ENCODE measurements at places on chromosomes 3 and 15.

GRCh38 chr3:11604139-11604892 is 39.4 kb downstream of the VGLL4 start:
- DNase-seq = no peak

GRCh38 chr3:177013681-177014280 is 183.5 kb downstream of the TBL1XR1 start:
- no peak for DNase-seq

GRCh38 chr3:159721324-159721723 is 267.3 kb upstream of the IL12A start:
- DNase-seq = no peak

GRCh38 chr3:149487598-149488197 is 13.2 kb downstream of the TM4SF4 start:
- DNase-seq = no peak

DNA sequence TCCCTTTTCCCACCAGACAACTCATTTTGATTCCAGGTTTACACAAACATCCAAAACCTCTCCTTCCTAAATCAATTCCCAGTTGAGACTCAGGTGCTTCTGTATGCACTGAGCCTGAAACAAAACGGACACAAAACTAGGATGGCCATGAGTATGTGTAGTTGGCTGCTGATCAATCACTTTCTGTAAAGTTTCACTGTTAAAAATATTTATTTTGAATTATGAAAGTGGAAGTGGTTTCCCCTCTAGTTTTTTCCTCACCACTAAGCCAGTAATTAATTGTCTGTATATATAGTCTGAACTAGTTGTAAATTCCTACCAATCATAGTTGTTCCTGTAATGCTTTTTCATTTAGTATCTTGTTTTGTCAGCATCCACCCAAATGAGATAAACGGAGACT is 51.7 kb upstream of the TSPAN3 start:
- no peak for DNase-seq

GRCh38 chr15:90839187-90840071 is 29.0 kb upstream of the FURIN start:
- DNase-seq = no peak

- DNase-seq = no peak
These were observed 99.8 kb downstream of the MECOM start for GRCh38 chr3:169563775-169564059.

DNA sequence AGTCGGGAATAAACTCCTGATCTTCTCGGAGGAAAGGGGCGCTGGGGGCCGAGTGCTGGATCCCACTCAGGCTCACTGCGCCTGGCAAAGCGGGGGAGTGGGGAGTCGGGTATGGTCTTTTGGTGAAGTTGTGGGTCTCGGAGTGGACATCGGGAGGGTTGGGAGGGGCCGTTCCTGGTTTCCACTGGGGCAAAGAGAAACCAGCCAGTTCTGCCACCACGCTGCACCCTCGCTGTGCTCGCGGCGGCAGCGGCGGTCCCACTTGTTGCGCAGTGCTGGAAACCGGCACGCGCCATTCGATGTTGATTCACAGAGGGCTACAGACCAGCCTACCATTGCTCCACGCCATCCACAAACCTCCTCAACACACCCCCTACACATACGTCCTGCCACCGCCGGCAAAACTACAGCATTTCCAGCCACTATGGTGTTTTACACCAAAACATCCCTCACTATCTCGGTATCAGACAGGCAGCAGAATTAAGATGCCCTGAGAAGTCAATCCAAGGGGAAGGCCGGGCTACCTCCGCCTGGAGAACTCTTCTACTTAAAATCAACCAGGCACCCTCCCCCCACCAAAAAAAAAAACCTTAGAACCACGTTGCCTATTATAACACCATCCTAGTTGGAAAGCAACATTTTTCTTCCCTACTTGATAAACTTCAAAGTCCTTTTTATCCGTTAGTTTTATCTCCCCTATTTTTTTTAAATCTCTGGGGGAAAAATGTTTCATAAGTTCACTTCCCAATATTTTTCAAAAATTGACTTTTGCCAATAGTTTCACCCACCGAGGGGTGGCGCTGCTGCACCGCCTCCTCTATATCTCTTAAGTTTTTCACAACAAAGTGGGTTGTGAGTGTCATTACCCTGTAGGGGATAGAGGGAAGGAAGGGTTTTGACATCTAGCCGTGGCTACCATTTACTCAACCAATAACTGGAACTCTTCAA is 3.6 kb downstream of the BCL6 start:
- DNase-seq = no peak

DNA sequence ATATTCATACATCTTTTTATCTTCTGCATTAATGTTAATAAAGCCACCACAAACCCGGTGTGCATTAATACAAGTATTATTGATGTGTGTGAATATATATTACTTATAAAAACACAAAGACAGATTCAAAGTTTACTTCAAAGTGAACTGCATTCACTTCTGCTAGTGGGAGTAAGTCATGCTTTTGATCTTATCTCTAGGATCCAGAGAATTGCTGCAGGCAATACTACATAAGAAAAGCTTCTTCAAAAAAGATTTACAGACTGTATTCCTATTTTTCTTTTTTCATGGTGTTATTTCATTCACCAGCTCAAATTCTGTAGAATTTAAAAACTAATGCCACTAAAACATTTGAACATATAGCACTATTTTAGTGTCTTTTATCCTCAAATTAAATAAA is 87.5 kb upstream of the CBLB start:
- no peak for DNase-seq

DNA sequence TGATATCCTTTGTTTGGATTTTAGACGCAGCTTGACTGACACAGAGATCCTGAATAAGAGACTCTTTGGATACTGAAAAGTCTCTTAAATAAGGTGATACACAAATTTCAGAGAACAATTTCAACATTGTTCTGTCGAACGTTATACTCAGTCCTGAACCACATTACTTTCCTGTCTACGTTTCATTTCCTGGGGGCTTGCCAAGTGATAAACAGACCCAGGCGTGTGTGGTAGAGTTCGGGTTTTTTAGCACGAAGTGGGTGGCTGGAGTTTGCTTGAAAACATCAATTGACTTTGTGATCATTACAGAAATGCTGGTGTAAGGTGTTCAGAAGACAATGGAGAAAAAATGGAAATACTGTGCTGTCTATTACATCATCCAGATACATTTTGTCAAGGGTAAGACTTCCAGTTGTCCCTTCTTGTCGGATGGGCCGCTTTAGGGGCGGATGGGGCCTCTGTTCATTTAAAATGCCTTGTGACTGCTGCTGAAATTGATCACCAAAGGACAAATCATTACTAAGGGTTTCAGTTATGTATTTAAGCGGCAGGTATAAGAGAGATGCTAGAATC is at the start of gene CD96:
Gene CD96 (plus strand): TSS at position 287 of the 573 bp plus-strand sequence. CDS start 52 bp downstream, at position 339.
- no peak for DNase-seq

- no peak for DNase-seq
These were observed 6.8 kb upstream of the ANKRD28 start for GRCh38 chr3:15804553-15805095.

DNA sequence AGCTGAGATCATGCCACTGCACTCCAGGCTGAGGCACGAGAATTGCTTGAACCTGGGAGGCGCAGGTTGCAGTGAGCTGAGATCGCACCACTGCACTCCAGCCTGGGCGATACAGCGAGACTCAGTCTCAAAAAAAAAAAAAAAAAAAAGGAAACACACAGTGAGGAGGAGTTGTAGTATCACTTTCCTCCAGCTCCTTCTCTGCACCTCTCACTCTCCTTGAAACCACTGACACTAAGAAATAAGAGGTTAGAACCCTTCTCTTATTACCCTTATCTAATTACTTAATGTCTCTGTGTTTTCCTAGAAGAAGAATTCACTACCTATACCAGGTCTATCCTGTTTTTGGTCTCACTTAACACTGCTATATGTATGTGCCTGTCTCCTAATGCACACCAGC is 31.7 kb downstream of the RAB27A start:
- no peak for DNase-seq

GRCh38 chr15:34861214-34861613 is 65.9 kb upstream of the ACTC1 start:
- no peak for DNase-seq

GRCh38 chr15:40493089-40493840 is 22.5 kb downstream of the CHST14 start:
- no peak for DNase-seq

- DNase-seq = no peak
These were observed 251.9 kb downstream of the NAALADL2 start for GRCh38 chr3:175111036-175111435.

GRCh38 chr3:197444793-197445379 is 110.9 kb downstream of the BDH1 start:
- no peak for DNase-seq

DNA sequence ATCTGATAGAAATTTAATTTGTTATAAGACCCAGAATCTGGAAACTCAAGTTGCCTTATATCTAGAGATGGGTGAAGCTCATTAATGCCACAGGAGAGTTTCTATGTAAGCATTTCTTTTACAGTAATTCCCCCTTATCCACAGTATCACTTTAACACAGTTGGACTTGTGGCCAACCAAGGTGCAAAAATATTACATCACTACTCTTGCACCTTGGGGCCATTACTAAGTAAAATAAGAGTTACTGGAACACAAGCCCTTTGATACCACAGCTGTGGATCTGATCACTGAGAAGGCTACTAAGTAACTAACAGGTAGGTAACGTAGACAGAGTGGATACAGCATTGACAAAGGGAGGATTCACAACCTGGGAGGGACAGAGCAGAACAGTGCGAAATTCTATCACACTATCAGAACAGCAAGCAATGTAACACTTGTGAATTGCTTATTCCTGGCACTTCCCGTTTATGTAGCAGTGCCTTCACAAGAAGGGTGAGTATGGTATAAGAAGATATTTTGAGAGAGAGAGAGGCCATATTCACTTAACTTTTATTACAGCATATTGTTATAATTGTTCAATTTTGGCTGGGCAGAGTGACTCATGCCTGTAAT is 33.9 kb upstream of the TOPBP1 start:
- no peak for DNase-seq

DNA sequence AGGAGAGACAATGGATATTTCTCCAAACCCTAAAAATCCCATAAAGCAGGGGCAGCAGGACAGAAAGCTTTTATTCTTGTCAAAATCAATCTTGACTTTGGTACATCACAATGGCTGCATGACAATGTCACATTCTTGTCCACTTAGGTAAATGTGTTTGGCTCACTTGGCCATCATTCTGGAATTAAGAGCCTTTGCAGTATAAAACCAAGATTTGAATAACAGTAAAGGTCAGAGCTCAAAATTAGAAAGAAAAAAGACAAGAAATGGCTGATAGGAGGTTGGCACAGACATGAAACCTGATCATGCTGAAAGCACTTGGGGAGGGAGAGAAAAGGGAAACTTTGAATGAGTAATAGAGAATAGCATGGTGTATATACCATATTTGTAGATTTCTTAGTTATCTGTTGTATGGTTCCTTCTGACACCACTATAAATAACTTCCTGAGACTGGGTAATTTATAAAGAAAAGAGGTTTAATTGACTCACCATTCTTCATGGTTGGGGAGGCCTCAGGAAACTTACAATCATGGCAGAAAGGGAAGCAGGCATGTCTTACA is 158.5 kb upstream of the SGO1 start:
- no peak for DNase-seq

- no peak for DNase-seq
These were observed 20.4 kb downstream of the SLC7A14 start for GRCh38 chr3:170565495-170565894.

DNA sequence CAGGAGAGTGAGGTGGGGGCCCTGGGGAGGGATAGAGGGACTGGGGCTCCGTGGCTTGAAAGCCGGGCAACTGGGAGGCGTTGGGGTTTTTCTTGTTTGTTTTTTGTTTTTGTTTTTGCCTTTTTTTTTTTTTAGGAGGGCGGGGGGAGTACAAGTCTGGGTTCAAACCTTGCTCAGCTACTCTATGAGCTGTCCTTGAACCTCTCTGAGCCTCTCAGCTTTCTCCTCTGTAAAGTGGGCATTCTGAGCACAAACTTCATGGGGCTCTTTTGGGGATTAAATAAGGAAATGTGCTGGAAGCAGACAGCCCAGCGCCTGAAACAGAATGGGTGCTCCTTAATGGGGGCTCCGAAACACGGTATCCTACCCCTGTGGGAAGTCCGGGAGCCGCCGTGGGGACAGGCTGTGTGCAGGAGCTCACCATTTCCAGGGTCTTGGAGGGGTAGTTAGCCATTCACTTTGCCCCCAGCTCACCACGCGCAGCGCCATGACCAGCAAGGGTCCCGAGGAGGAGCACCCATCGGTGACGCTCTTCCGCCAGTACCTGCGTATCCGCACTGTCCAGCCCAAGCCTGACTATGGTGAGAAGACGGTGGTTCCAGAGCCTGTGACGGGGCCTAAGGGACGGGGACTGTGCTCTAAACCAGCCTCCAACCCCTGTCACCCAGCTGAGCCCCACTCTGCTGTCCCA is 388 bp downstream of the ACY1 start:
- no peak for DNase-seq

DNA sequence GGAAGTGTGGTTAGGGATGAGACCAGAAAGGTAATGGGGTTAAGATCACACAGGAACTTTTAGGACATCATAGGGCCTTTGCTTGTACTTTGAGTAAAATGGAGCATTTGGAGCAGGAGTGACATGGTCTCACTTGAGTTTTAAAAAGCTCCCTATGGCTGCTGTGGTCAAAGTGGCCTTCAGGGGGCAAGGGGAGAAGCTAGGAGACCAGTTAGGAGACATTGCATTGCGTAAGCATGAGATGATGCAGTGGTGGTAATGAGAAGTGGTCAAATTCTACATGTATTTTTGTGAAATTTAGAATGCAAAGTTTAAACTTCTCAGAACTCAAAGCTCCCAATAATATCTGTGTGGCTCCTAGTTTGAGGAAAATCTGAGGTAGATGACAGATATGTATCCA is 27.9 kb downstream of the MED12L start:
- no peak for DNase-seq

- no peak for DNase-seq
These were observed 681 bp downstream of the TWF2 start for GRCh38 chr3:52238193-52238760.

GRCh38 chr3:15113884-15114283 is 14.9 kb upstream of the RBSN start:
- no peak for DNase-seq
